ENCODE measurements at places on chromosomes 4 and X. TPM values are rescaled to one million over a fixed set of nuclear protein-coding genes. Genes with fewer than 3 reads are reported as not detected.

GRCh38 chr4:7396186-7396910 is 38.4 kb downstream of the PSAPL1 start:
- DNase-seq = no peak

DNA sequence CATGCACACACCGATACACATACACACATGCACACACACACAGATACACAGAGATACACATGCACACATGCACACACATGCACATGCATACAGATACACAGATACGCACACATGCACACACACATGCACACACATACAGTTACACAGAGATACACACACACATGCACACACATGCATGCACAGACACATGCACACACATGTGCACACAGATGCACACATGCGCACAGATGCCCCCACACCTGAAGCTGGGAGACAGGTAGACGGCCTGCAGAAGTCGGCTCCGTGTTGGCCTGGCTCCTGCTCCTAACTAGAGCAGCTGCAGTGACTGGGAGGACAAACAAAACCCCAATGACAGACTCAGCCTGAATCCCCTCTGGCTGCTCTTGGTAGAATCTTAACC is 46.8 kb downstream of the PSAPL1 start:
- DNase-seq = no peak

DNA sequence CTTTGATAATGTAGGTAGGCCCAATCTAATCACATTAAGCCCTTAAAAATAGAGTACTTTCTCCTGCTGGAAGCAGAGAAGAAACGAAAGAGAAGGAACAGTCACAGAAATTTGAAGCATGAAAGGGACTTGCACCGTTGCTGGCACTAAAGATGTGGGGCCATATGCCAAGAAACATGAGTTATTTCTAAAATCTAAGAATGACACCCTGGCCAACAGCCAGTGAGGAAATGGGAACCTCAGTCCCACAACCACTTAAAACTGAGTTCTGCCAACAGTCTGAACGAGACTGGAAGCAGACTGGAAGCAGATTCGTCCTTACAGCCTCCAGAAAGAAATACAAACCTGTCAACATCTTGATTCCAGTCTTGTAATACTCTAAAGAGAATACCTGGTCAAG is 70.1 kb downstream of the CENPC start:
- DNase-seq = no peak

DNA sequence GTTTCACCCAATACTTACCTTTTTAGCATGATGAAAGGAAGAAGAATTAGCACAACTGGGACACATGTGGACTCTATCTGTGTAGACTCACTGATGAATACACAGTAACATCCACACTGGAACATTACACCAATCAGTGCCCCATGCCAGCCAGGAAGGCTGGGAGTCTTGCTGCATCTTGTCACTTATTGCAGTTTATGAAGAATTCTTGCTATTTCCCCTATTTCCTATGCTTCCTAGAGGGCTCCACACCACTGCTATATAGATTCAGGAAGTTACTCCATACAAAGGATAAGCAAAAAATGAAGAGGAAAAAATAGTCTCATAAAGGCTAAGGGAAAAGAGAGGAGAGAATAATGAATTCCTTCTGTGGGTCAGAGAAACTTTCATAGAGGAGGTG is 201.0 kb downstream of the CAMK2D start:
- DNase-seq = no peak

DNA sequence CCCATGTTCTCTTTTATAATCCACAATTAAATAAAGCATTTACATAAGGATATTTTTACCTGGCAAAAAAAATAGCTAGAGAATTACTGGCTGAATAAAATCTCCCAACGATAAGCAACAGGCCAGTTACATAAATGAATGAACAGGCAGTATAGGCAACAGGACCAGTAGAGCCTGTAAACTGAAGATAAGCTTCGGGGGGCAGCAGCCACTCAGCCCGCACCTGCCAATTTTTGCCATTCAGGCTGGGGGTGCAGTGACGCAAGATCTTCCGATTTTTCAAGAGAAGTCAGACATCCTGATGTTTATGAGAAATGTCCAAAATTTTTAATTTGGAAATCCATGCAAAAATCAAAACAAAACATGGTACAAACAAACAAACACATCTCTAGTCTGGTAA is 49.0 kb upstream of the CDKN2AIP start:
- no peak for DNase-seq

DNA sequence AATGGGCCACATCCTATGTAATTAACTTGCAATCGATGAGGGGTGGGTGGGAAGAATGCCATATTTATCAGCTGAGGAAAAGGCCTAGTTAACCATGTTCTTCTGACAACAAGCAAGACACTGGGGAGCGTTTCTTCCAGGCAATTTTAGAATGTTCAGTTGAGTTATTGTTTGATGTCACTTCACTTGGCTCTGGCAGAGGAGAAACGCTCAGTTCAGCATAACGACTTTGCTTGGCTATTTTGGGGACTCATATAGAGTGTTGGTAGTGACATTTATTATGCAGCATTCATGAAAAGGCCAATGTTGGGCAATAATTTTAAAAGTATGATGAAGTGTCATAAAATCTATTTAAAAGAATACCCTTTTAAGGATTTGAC is 648 bp downstream of the SYNPO2 start:
- no peak for DNase-seq

DNA sequence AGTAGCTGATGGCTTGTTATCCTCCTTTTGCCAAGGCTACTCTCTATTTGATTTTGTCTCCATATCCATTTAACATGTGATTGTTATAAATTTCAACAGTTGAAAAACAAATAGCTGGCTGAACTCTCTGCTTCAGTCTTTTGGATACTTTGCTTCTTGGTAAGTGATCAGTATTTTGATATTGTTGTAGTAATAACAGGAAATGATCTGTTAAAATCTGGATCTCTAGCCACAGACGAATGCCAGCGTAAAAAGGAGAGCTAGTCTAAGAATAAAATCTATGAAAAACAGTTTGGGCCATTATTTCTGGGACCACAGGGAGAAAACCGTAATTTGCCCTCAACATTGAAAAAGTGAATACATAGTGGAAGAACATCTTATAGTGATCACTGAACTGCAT is 113.8 kb downstream of the ANAPC10 start:
- no peak for DNase-seq

DNA sequence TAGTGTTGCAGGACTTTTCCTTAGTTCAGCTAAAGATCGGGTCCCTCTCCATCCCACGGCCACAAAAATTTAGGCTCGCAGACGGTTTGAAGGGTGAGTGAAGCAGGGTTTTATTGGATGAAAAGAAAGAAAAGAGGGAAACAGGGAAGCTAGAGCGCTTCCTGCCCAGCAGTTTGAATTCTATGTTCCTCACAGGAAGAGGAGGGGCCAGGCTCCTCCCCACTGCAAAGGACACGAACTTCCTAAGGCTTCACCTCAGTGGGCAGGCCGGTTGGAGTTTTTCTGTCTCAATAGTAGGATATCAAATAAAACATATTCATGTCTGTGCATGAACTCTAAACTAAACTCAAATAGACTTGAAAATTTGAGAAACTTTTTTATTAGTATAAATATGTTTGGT is 27.4 kb downstream of the DAPP1 start:
- no peak for DNase-seq

- DNase-seq = peak; percentile 62
Observed at GRCh38 chrX:53433651-53434639, at the start of gene HSD17B10. HSD17B10 (minus strand) TSS chrX:53434370; CDS start chrX:53434345, 25 bp downstream.

DNA sequence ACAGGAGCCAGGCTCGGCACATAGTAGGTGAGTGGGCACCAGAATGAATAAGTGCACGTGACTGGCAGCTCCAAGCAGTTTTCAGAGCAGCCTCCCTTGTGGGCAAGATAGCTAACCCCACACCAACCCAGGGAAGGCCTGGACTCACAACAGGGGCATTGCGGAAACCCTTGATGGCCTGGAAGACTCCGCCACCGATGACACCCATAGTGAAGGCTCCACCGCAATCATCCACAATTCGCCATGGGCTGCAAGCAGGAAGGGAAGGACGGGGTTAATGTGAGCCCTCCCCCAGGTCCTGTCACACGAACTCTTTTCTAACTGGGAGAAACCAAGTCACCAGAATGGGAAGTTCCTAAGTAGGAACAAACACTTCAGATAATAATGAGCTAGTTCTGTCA is 957 bp downstream of the TIMM17B start:
- no peak for DNase-seq

GRCh38 chrX:74018253-74018652 is 285.7 kb upstream of the ZCCHC13 start:
- no peak for DNase-seq

- no peak for DNase-seq
Observed at GRCh38 chr4:148216866-148217814, 225.1 kb downstream of the NR3C2 start.

The DCAF4L1 gene
- not detected for total RNA-seq

The SOWAHD gene
- not detected for total RNA-seq

The FABP2 gene
- not detected for total RNA-seq

The CFAP97 gene
- 55.3 TPM for total RNA-seq

The CPLX1 gene
- total RNA-seq = 0.64 TPM

The MAB21L2 gene
- total RNA-seq = not detected

The SLITRK4 gene
- not detected for total RNA-seq
